Activated T-cell treated with anti-CD3 and anti-CD28 coated beads, Interleukin-2, amount 50 U/mL, for 4 hours (primary cell): ENCODE measurements at places on chromosomes 16 and 17.

DNA sequence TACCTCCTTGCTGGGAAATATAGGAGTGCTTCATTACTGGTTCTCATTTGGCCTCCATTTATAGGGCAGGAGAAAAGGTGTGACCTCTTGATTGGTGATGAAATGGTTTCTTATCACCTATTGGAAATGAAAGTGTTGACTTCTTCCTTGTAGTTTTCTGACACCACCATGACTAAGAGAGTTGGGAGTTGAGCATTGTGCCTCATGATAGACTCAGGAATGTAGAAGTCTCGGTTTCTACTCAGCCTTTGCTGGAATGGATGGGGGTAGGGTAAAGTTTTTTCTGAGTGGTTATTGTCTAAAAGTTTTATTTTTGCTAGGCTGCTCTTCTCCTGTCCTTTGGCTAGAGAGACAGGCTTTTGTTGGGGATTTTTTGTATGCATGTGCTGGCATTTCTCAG is 117.4 kb downstream of the PHKB start:
- no peak for DNase-seq

DNA sequence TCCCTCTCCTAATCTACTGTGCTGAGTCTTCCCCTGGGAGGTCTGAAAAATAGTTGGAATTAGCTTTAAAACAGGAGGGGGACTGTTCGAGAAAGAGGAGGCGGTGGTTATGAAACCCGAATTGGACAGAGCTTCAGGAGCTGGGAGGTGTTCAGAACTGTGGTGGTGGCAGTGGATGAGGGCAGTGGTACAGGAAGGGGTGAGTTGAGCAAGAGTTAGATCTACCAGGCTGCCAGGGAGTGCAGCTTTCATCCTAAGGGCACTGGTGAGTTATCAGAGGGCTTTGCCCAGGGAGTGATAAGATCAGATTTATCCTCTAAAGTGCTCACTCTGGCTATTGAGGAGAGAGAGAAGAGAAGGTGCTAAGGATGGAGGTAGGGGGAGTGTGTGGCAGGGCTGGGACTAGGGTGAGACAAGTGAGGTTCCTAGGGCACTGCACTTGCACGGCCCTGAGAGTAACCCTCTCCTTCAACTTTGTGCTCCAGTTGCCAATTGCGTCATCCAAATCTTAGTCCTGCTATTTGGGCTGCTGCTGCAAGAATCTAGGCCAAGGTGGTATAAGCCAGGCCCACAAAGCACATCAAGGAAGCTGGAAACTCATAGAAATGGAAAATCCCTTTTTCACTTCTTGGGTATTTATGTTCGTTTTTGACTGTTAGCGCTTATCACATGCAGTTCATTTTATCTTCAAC is 540.3 kb downstream of the XYLT1 start:
- DNase-seq: no peak

GRCh38 chr16:83619381-83620150 is 188.2 kb upstream of the HSBP1 start:
- DNase-seq: no peak

- no peak for DNase-seq
Observed at GRCh38 chr17:35132099-35132498, 10.0 kb downstream of the NLE1 start.

- DNase-seq: no peak
Observed at GRCh38 chr16:14129502-14129901, 58.4 kb downstream of the MRTFB start.

- DNase-seq: no peak
Observed at GRCh38 chr17:27824745-27825144, 24.4 kb upstream of the NOS2 start.

DNA sequence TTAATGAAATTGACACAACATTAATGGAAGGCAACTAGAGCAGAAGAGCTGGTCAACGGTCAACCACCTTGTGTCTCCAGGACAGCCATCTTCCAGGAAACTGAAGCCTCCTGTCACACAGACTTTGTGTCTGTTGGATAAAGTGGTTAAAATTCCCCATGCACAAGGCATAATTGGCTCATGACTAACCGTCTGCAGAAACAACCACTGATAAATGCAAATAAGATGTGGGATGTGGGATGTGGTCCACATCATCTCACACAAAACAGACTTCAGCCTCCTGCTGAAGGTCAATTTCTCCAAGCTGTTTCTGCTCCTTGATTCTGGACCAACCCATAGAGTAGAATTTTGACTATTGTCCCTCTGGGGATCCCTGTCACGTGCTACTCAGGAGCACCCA is 26.9 kb upstream of the XYLT1 start:
- DNase-seq: no peak

DNA sequence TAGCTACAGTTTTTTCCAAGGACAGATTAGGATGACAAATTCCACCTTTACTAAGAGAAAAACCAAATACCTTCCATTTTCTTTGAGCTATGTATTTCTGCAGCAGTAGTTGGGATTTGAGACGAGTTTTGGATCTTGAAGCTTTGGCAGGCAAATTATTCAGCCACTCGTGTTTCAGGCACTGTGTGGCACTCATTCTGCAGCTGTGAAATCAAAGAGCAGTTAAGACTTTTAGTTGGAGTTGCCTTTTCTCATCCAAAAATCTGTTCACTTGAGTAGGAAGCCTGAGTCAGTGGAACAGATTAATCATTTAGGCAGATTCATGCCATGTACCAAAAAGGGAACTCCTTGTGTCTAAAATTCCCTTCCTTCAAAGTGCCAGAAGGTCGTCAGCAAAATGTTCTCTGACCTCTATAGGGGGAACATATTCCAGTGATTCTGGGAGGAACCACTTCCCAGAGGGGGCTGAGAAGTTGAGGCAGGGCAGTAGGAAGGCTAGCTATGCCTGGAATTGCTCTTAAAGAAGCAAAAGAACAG is 20.1 kb downstream of the ORC6 start:
- no peak for DNase-seq

GRCh38 chr16:28040039-28040438 is 23.5 kb downstream of the GSG1L start:
- DNase-seq: no peak

DNA sequence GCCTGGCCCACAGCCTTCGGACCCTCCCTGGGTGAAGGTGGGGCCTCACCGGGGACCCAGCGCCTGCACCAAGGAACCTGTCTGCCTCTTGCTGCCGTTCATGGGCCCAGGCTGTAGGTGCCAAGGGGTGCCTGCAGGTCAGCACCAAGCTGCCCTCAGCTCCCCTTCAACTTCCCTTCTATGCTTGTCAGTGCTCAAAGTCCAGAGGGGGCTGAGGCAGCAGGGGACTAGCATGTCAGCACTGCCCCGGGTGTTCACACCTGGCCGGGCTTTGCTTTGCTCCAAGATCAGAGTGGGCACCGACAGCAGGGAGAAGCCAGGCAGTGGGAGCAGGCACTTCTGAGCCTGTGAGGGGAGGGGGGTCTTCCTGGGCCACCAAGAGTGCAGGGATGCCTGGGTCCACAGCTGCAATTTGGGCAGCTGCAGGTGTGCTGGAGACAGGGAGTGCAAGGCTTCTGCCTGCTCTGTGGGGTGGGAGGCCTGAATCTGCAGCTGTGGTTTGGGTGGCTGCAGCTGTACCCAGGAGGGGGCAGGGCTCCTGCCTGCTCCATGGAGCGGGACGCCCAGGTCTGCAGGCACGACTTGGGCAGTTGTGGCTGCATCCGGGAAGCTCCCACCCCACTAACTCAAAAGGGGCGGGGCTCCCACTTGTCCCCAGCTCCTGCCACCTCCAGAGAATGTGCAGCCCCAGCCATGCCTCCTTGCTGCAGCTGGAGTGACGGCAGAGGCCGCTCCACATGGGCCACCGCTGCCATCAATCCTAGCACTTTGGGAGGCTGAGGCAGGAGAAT is 27.6 kb upstream of the PRM1 start:
- DNase-seq: no peak

- no peak for DNase-seq
Observed at GRCh38 chr17:12995106-12995895, 22.5 kb downstream of the ELAC2 start.

DNA sequence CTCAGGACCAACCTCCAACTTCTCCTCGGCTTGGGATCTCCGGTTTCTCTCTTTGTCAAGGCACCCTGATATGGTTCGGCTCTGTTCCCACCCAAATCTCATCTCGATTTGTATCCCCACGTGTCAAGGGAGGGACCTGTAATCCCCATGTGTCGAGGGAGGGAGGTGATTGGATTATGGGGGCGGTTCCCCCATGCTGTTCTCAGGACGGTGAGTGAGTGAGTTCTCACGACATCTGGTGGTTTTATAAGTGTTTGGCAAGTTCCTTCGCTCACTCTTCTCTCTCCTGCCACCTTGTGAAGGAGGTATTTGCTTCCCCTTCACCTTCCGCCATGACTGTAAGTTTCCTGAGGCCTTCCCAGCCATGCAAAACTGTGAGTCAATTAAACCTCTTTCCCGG is 117.9 kb downstream of the SEC14L1 start:
- DNase-seq: no peak

GRCh38 chr16:1790611-1791255 is 2.8 kb downstream of the IGFALS start:
- no peak for DNase-seq

DNA sequence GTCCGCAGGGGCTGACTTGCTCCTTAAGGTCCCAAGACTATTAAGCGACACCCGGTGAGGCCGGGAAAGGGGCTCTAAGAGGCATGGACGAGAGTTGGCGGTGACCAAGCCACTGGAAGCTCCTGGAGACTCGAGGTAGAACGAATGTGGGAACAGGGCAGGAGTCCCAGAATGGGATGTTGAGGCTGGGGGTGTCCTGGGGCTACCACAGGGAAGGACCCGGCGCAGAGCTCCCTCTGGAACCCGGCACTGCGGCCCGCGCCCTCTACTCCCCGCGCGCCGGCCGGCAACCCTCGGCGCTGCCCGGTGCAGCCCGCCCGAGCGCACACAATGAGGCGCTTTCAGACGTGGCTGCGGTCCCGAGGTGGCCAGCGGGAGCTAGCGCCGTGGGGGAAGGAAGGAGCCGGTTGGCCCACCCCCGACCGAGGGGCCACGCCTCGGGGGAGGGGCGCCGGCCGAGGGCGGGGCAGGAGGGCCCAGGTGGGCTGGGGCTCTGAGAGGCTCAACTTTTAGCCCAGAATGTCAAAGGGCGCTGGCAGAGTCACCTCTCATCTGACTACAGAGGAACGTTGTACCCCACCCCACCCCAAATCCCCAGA is at the start of gene CHST6:
Gene CHST6 (minus strand): TSS at position 366 of the 599 bp plus-strand sequence. CDS start 15,613 bp downstream, outside the sequence.
- DNase-seq: no peak

- DNase-seq: peak; percentile 31
Observed at GRCh38 chr16:85936816-85937215, 37.9 kb downstream of the IRF8 start.

- DNase-seq: no peak
Observed at GRCh38 chr16:65111306-65111705, 10.6 kb downstream of the CDH11 start.
